ENCODE measurements at places on chromosomes 5 and 9.

DNA sequence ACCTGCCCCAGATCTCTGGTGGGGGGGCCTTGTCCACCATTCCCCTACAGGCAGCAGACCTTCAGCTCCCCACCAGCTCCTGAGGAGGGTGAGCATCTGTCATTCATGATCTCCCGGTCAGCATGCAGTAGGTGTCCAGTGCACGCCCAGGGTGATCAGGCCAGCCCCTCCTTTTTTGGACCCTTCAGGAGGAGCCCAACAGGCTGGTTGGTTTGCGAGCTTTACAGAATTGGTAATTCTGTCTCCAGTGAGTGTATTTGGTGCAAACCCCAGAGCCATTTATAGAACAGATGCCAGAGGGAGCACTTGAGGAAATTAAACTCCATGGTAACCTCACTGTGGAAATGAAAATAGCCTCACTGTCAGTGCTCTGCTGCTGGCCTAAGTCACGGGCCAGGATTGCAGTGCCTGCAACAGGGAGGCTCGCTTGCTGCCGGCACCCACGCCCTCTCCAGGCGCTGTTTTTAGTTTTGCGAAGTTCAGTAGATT, 23.4 kb downstream of the WNK2 start:
- DNase-seq: no peak

GRCh38 chr9:88307136-88307535, 81.1 kb upstream of the SPIN1 start:
- DNase-seq: no peak

GRCh38 chr5:10576790-10577189, 12.9 kb downstream of the ANKRD33B start:
- no peak for DNase-seq

- DNase-seq: no peak
Observed at GRCh38 chr5:150851039-150851438, 4.7 kb downstream of the IRGM start.

- no peak for DNase-seq
Observed at GRCh38 chr5:155316070-155316714, 302.6 kb downstream of the KIF4B start.

DNA sequence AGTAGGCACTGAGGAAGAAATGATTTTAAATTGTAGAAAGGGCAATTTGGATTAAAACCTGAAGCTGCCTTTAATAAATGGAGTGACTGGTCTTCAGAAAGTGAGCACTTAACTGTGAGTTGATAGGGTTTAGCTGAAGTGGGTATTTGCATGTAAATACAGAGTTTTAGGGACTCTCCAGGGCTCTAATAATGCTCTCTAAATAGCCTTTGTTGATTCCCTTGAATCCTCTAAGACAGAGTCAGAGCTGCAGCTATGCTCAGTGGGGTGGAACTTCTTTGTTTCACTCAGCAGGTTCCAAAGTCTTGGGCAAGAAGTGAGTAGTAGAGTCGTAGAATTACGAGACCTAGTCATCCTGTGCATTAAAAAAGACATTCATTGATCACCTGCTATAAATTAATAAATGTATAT, 21.4 kb downstream of the GLRA1 start:
- no peak for DNase-seq

DNA sequence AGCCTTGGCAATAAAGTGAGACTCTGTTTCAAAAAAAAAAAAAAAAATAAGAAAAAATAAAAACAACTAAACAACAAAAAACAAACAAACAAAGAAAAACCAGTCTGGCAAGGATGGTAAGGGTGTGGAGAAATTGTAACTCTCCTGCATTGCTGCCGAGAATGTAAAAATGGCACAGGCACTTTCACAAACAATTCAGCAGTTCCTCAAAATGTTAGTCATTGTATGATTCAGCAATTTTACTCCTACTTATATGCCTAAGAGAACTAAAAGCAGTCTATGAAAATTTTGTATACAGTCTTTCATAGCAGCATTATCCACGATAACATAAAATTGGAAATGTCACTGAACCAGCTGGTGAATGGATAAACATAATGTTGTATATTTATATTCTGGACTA, 280.4 kb downstream of the CDH9 start:
- no peak for DNase-seq

- no peak for DNase-seq
Observed at GRCh38 chr5:137605411-137605810, 106.3 kb upstream of the SPOCK1 start.

DNA sequence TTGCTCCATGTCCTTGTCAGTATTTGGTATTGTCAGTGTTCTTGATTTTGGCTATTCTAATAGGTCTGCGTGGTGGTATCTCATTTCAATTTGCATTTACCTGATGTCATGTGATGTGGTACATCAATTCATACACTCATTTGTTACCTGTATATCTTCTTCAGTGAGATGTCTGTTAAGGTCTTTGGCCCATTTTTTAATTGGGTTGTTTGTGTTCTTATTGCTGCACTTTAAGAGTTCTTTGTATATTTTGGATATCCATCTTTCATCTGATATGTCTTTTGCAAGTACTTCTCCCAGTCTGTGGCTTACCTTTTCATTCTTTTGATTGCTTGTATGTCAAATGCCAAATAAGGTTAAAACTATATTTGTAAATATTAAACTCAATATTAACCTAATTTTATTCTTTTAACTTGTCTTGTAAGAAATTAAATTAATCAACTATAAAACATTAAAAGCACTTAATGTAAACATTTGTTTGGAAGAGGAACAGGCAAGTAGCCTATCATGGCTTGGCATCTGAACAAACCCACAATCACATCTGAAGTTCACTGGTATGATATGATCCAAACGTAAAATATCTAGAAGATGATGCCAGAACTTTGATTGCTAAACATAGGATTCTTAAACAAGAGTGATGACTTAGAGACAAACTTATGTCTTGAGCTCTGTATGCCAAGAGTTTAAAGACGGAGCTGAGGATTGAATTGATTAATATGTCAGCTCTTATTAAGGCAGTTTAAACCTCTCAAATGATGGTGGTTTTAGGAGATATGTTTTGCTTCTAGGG, 587.3 kb downstream of the ANXA1 start:
- no peak for DNase-seq

DNA sequence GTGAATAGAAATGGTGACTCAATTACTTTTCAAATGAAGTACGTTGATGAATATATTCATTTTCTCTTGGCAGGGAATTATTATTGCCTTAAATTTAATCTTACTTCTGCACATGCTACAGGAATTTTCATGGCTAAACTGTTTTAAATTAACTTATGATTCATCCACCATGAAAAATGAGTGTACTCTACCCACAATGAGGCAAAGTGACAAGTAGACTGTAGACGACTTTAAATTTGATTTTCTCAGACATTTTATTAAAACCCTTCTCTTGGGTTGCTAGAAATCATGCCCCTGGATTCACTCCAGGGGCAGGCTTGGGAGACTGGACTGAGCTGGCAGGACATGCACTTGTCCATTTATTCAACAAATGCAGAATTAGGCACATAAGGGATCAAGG, 23.5 kb upstream of the ERAP2 start:
- DNase-seq: no peak

DNA sequence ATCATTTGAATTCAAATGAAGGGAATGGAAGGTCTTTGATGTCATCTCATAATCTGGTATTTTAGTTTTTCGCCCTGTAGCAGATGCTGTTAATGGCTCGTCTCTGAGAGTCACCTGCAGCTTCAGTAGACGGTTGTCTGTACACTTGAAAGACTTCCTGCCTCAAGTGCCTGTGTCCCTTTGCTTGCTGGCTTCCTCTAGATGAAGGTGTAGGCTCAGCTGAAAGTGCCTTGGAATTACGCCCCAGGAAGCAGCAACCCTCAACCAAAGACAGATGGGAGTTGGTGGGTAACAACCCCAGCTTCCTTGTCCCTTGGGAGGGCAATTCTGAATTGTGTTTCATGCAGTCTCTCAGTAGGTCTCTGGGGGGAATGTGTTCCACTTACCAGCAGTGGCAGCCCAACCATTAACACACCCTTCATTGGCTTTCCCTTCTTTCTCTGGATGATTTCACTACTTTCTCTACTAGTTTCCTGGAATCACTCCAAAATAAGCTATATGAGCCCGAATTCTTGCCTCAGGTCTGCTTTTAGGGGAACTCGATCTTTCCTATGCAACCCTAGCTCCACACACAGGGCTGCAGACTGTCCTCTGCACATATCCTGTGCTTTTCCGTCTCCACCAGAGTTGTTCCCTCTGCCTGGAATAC, 395.6 kb downstream of the DMAC1 start:
- no peak for DNase-seq

GRCh38 chr5:133729800-133730199, 117.5 kb upstream of the FSTL4 start:
- no peak for DNase-seq

- no peak for DNase-seq
Observed at GRCh38 chr5:135467051-135467625, 15.0 kb upstream of the TIFAB start.

DNA sequence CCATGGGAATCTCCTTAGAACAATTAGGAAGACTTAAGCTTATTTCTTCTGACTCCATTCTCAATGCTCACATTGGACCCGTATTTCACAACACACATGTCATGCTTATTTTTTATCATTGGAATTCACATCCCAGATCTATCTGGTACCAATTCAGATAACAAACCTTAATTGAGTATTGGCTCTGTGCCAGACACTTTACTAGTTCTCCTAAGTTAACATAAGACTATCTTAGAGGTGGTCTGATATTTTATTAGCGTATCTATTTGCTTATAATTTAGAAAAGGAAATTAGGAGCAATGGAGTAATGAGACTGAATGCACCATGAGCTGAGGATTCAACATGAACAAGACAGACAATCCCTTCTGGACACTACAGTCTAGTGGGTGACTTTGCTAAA, 45.1 kb downstream of the FBXL7 start:
- DNase-seq: no peak

DNA sequence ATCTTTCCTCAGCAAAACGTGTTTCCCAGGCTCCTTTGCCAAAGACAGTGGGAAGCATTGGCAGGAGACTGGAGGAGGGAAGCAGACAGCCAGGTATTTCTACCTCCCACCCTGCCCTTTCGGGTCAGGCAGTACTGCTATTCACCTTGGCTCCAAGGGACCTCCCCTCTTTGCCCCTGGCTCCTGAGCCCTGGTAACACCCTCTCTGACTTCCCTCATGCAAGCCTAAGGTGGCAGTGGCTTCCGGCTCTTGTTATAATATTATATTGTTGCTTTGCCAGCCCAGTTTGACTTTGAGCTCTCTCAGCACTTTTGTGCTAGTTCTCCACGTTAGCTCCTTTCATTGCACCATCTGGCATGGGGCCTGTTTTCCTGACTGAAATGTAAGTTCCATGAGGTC, 81.6 kb upstream of the IFNK start:
- DNase-seq: no peak

GRCh38 chr5:122077366-122078115, 518 bp downstream of the LOX start:
- DNase-seq: peak; percentile 41

DNA sequence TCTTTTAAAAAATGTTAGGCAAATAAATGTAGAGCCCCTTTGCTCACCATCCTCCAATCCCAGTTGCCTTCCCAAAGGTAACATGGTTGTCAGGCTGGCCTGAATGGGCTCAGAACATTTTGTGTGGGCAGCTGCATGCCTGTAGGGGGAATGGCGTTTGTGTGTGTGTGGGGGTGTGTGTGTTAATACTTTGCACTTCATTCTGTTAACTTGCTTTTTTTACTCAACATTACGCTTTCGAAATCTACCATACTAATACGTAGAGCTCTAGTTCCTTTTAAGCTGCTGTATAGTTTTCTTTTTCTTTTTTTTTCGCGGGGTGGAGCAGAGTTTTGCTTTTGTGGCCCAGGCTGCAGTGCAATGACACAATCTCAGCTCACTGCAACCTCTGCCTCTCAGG, 14.0 kb downstream of the MYOZ3 start:
- no peak for DNase-seq

DNA sequence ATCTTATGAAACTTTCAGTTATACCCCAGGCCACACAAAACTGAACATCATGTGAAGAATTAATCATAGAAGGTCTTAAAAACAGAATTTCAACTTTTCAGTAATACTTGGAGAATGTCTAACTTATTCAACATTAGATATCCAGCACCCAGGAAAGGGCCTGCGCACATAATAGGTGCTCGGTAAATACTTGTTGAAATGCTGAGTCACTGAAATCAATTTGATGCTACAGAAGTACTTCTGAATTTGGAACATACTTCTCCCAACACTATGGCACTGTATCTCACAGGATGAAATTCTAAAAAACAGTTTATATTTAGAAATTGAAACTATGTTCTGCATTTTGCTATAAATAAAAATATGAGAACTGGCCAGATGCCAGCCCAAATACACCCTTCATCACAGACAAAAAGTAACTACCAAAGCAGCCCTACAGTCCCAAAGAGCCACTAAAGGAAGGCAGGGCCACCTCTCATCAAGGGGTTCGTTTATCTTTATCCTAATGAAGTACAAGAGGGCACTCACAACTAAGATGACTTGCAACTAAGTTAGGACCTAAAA, 26.5 kb downstream of the MRPS27 start:
- DNase-seq: no peak

DNA sequence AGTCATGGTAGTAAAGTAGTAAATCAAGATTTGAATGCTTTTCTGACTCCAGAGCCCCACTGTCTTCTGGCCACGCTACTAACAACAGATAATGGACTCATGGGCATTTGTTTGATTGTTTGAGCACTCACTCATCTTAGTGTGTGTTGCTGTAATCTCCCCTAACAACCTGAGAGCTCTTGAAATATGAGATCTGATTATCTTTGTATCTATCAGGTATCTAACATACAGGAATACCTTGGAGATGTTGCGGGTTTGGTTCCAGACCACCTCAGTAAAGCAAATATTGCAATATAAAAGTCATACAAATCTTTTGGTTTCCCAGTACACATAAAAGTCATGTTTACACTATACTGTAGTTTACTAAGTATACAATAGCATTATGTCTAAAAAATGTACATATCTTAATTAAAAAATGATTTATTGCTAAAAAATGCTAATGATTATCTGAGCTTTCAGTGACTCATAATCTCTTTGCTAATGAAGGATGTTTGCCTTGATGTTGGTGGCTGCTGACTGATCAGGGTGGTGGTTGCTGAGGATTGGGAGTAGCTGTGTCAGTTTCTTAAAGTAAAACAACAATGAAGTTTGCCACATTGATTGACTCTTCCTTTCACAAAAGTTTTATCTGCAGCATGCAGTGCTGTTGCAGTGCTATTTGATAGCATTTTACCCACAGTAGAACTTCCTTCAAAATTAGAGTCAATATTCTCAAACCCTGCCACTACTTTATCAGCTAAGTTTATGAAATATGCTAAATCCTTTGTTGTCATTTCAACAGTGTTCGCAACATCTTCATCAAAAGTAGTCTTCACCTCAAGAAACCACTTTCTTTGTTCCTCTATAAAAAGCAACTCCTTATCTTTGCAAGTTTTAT, 92.2 kb downstream of the ZNF462 start:
- no peak for DNase-seq

DNA sequence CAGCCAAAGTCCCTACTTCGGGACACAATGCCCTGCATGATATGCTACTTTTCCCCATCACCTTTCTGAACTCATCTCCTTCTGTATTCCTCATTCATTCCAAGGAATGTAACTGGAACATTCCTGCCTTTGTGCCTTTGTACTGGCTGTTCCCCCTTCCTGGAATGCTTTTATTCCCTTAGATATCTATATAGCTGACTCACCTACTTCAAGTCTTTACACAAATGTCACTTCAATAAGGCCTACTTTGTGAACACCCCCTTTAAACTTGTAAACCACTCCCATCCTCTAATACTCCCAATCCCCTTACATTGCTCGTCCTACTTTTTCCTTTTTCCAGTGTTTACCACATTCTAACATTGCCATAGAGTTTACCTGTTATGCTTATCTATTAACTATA, 2.4 kb downstream of the NOL6 start:
- no peak for DNase-seq

- no peak for DNase-seq
Observed at GRCh38 chr5:91144491-91145332, 238.4 kb downstream of the ARRDC3 start.
